Iris pigment epithelial cell (primary cell): ENCODE measurements at places on chromosomes 11 and 22.

DNA sequence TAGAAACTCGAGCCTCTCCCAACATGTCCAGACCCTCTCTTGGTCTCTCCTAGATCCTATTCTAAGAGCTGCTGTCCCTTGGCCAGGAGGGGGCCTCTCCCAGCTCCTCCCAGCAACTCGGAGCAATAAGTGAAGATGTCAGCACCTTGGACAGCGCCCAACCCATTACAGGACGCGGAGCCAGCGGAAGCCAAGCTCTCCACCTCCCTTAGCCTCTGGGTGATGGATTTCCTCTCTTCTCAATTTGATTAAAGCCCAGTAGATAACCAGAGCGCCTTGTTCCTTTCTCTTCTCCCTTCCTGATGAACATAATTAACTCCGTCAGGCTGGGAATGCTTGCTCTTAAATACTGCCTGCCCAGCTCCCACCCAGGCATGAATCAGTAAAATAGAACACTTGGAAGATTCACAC is 26.2 kb upstream of the TPBGL start:
- peak; percentile 75 for DNase-seq

DNA sequence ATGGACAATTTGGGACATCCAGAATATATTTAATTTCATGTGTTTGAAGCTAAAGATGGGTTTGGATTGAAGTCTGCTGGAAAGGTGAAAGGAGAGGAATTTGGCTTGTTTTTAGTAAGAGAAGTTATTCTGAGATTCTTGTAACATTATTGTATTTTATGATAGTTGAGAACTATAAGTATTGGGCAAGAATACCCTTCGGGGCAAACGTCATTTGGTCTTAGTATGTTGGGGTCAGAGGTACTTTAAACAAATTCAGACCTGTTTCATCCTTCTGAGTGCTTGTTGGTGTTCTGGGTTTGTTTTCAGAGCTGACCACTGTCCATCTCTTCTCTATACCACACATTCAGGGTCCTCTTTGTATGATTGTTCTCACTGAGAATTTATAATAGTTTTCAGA is 19.5 kb downstream of the PANX1 start:
- DNase-seq: no peak

DNA sequence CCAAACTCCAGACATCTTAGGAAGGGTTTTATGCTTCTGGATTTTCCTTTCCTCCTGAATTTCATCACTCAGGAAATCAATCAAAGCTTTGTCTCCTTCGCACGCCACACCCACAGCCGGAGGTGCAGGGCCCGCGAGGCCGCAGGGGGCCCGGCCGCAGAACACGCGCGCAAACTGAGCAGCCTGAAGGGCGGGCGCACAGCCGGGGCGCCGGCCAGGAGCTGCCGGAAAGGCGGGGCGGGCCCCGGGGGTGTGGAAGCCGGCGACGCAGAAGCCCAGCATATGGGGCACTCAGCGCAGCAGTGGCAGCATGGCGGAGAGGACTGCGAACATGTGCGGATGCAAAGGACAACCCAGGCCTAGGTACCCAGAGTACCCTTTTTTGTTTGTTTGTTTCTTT is 33.1 kb upstream of the SPTBN2 start:
- DNase-seq: no peak

- DNase-seq: no peak
Measured at GRCh38 chr22:44133161-44133560, 47.6 kb upstream of the PARVG start.

DNA sequence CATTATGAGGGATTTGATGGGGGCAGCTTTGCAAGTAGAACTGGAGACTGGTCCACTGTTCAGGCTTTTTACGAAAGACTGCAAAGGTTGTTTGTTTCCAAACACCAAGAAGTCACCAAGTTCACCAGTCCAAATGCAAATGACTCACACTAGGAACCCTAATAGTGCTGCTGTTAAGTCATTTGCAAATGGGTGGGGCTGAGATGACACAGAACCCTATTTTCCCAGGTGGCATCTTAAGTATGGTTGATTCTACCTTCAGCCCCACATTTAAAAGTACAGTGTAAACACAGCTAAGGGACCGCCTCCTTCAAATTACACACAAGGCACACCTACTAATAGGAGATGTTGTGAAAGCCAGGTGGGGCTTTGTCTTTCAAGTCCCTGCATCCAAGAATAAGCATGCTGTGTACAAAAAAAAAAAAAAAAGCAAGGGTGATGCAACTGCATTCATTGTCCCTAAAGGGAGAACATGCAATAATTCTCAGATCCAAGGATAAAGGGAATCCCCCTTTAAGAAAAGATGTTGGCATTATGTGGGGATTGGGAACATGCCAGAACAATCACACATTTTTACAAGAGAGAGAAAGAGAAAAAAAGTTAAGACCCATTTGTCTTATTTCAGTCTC is 27.3 kb downstream of the BDNF start:
- DNase-seq: peak; percentile 62

DNA sequence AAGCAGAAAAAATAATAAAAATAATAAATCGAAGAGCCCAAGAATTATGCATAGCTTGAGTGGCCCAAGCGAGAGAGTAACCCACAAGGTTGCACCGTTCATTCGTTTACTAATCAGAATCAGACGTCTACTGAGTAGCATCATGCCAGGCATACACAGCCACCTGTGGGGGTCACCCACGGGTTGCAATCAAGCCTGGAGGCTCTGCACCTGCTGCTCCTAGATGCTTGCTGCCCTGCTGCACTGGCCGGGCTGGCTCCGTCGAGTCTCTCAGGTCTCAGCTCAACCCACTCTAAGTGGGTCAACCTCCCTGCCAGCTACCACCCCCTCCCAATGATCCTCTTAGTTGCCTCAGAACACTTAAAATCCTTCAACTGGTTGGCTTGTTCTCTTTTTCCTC is 2.0 kb upstream of the TESMIN start:
- no peak for DNase-seq

- DNase-seq: no peak
Measured at GRCh38 chr11:128893578-128894285, 2.6 kb downstream of the KCNJ5 start.

DNA sequence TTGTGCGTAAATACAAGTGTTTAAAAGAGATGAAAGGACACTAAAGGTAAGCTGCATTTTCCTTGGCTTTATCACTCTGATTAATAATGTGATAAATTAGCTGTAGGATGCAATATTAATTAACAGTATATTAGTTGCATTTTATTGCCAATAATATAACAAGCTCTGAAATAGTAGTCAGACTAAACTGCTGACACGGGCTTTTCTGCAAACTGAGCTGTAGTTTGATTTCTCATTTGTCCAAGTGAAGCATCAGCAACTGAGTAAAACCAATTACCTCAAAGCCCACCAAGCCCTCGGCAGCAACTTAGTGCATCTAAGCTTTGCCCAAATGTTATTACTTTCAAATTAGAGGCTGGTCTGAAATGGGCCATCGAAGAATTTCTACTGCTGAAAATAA is 33.5 kb downstream of the ARL14EP start:
- no peak for DNase-seq

DNA sequence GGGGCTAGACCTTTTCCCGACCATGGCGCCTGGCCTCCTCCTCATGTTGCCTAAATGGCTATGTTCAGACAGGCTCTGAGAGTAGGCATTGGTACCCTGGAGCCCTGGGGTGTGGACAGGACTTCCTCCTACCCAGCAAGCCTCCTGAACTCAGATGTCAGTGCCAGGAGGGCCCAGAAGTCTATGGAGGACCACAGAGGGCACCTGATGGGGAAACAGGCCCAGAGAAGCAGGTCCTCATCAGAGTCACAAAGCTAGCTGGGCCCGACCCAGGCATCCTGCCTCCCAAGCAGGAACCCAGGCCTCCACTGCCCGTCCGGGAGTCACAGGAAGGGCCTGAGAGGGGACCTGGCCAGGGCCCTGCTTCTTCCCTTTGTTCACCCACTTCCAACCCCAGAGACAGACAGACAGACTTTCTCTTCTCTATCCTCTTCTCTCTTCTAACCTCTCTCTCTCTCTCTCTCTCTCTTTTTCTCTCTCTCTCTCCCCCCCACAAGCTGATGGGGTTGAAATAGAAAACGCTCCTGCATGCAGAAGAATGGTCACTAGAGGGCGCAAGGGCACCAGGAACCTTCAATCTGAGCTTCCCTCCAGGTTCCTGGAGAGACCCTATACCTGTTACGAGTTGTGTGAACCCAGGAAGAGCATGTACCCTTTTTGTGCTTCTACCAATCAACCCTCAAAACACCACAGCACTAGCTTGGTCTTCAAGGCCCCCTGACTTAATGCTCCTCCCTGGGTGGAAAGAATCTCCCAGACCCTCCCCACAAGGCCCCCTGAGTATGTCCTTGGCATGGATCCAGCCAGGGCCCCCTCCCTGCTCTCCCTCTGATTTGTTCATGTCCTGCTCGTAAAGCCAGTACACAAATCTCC is 27.1 kb downstream of the ARAP1 start:
- peak; percentile 78 for DNase-seq

GRCh38 chr11:119089319-119089718 is 4.6 kb downstream of the HMBS start:
- no peak for DNase-seq

- DNase-seq: peak; percentile 26
Measured at GRCh38 chr11:128737704-128738103, 43.8 kb downstream of the FLI1 start.

DNA sequence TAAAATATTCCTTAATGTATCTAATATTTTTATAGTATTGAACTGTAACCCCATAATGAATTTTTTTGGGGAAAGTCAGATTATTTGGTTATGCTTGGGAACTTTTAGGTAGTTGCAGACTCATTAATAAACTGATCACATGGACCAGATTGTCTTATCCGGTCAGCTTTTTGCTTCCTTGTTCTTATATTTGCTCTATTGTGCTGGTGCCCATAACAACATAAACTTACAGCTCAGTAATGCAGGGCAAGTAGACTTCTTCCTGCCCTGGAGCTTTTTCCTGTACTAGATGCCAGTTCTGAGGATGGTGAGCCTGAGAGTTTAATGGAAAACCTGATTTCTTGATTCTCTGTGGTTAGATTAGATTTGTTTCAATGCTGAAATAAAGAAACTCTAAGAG is 53.2 kb downstream of the MTMR3 start:
- no peak for DNase-seq

DNA sequence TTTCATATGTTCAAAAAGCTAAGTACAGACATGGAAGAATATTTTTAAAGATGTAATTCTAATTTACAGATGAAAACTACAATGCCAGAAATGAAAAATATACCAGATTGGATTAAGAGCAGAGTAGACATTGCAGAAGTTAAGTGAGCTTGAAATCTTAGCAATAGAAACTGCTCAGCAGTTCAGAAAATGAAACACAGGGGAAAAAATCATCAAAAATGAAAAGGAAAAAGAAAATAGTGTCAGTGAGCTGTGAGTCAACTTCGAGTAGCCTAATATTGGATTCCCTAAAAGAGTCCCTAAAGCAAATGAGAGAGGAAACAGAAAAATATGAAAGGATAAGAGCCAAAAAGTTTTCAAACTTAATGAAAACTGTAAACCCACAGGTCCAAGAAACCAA is 25.8 kb upstream of the IL10RA start:
- DNase-seq: no peak

DNA sequence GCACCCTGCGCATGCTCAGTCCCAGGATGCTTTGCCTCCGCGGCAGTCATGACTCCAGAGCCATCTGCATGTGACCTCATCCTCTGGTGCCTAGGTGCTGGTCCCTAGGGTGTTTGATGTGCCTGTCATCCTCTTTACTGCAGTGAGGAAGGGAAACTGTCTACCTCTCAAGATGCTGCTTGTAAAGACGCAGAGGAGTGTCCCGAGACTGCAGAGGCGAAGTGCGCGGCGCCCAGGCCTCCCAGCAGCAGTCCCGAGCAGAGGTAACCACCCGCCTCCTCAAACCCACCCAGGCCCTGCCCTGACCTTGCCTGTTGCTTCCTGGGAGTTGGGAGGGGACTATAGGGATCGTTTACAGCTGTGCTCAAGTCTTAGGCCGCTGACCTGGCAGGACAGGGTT is 74.6 kb upstream of the GAL start:
- no peak for DNase-seq

- peak; percentile 36 for DNase-seq
Measured at GRCh38 chr22:19631899-19632667, 82.2 kb upstream of the SEPTIN5 start.

DNA sequence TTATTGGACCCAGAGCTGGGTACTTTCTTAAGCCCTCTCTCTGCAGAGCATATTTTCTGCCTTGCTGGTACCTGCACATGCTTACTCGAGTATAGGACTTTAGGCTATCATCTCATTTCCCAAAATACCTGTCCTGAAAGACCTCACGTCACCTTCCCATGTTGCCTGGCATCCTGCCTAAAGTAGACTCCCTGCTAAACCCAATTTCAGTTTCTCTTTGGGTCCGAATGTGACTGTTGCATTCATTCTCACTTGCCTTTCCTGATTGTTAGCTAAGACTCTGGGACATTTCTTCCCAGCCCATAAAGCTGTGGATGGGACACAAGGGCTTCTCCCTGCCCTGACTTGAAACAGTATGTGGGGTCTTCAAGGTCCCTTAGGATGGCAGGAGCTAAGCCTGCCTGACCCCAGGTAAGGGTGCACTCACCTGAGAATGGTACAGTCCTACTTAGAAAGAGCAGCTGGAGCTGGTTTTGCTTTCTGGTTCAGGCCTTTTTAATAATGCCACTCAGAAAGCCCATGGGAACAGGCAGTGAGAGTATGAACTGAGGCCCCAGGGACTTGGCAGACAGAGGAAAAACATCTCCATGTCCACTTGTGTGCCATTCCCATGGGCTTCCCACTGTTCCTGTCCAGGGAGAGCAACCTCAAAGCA is 12.9 kb downstream of the OR51E2 start:
- no peak for DNase-seq

DNA sequence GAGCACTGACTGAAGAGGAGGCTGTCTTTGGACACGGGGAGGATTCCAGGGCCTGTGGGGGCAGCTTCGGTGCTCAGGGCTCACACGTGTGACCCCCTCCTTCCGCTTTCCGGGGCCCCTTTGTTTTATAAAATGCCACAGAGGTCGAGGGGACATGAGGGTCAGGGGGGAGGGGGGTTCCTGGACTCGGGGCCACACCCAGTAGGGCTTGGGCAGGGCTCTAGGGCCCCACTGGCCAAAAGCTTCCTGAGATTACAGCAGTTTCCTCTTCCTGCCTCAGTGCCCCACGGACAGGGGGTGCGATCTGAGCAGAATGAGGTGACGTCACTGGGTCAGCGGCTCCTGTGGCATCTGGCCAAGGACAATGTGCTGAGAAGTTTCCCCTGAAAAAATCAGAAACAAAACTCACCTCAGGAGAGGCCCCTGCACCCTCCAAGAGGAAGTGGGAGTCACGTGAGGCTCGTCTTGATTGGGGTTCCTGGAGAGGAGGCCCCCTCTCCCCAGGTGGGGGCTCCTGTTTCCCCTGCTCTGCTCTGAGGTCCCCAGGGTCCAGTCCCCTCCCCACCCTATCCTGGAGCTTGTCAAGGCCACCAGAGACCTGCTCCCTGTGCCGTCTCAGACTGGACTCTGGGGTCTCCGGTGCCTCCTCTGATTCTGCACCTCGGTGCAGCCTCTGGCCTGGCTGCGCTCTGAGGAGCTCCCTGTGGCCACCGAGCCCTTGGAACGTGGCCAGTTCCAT is 6.4 kb upstream of the IFITM3 start:
- DNase-seq: peak; percentile 87

GRCh38 chr22:31332886-31333285 is 13.3 kb downstream of the PATZ1 start:
- peak; percentile 32 for DNase-seq
